Naive thymus-derived CD8-positive, alpha-beta T cell (primary cell): ENCODE measurements at places on chromosomes 2 and 18.

DNA sequence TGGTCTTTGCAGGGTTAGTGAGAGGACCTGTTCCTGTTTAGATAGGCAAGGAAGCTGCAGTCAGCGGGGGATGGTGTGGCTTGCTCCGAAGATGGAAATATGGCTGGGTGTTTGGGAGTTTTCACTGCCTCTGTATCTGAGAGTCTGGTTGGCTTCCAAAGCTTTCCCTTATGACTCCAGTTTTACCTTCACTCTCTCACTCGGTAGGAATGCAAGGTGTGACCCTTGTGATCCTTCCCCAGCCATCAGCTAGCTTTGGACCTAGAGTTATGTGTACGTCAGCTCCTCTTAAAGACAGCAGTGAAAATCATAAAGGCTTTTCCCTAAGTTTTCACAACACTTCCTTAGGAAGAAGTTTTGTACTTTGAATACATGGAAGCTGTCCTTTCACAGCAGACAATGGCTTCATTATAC, 35.5 kb upstream of the TMEM87B start:
- no peak for DNase-seq

GRCh38 chr2:213232649-213233437, 51.4 kb upstream of the SPAG16 start:
- peak; percentile 38 for DNase-seq

- no peak for DNase-seq
These were observed 5.2 kb downstream of the GNLY start for GRCh38 chr2:85699325-85699724.

GRCh38 chr2:236503100-236503499, 66.5 kb upstream of the ACKR3 start:
- no peak for DNase-seq

- DNase-seq = no peak
These were observed 30.6 kb downstream of the SEPTIN10 start for GRCh38 chr2:109582928-109583895.

- no peak for DNase-seq
These were observed 14.3 kb upstream of the TANC1 start for GRCh38 chr2:158953926-158954763.

DNA sequence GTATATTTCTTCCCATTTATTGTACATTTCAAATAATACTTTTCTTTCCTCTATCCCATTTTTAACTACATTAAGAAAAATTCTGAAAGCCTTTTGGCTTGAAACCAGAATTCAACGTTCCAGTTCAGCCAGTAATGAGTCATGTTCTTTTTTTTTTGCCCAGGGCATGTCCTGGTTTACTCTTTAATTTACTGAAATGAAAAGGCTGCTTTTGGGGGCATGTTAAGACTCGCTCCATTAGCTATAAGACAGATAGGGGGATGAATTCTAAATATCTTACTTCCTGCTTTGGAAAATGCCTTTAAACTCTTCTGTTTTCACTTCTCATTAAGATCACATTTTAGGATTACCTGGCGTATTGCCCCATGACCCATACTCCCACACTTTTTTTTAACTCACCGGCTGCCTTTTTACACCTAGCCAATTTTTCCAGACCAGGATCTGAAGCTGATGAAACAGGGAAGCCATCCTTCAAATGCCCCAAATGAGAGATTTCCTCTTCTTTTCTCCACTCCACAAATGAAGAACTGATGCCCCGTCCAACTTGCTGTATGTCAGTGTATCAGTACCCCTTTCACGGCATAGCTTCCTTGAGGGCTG, 585 bp downstream of the ABCA12 start:
- DNase-seq = no peak

DNA sequence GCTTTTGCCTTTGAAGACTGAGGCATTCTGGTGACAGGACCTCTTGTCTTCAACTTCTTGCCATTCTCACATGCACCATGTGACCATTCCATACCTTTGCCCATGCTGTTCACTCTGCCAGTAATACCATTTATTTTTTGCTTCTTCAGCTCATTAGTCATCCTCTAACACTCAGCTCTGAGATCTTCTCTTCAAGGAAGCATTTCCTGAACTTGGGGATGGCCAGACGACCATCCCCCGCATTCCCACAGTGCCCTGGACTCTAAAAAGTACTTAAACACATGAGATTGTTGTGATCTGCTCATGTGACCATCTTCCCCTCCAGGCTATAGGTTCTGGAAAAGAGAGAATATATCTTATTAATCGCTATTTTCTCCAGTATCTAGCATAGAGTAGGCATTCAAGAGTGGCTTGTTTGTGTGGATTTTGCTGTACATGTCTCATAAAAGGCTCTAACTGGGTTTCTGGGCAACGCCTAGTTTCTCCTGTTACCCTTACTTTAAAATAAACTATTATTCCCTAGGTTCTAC, 33.9 kb downstream of the PAX3 start:
- DNase-seq = no peak

DNA sequence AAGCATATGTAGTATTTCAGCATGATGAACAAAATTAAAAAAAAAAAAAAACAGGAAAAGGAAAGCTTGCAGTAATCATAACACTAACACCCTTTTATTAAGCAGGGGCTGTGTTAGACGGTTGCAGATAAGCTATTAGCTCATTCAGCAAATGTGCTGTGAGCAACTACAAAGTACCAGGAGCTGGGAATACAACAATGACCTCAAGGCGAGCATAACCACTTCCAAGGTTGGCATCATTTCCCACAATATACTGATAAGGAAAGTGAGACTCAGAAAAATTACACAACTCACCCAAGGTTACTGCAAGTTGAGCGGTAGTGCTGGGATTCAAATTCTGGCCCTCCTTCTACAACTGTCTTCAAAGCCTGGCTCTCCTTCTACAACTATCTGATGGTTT, 38.2 kb upstream of the ACTR3 start:
- no peak for DNase-seq

DNA sequence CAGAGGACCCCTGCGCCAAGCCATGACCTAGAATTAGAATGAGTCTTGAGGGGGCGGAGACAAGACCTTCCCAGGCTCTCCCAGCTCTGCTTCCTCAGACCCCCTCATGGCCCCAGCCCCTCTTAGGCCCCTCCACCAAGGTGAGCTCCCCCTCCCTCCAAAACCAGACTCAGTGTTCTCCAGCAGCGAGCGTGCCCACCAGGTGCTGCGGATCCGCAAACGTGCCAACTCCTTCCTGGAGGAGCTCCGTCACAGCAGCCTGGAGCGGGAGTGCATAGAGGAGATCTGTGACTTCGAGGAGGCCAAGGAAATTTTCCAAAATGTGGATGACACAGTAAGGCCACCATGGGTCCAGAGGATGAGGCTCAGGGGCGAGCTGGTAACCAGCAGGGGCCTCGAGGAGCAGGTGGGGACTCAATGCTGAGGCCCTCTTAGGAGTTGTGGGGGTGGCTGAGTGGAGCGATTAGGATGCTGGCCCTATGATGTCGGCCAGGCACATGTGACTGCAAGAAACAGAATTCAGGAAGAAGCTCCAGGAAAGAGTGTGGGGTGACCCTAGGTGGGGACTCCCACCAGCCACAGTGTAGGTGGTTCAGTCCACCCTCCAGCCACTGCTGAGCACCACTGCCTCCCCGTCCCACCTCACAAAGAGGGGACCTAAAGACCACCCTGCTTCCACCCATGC, 3.0 kb downstream of the PROC start:
- DNase-seq = no peak

- no peak for DNase-seq
These were observed 393.1 kb downstream of the LRP1B start for GRCh38 chr2:141737492-141738255.

GRCh38 chr2:142586693-142587580, 290.5 kb upstream of the KYNU start:
- DNase-seq = no peak

- DNase-seq = no peak
These were observed 159.1 kb upstream of the ALPP start for GRCh38 chr2:232219496-232219870.

DNA sequence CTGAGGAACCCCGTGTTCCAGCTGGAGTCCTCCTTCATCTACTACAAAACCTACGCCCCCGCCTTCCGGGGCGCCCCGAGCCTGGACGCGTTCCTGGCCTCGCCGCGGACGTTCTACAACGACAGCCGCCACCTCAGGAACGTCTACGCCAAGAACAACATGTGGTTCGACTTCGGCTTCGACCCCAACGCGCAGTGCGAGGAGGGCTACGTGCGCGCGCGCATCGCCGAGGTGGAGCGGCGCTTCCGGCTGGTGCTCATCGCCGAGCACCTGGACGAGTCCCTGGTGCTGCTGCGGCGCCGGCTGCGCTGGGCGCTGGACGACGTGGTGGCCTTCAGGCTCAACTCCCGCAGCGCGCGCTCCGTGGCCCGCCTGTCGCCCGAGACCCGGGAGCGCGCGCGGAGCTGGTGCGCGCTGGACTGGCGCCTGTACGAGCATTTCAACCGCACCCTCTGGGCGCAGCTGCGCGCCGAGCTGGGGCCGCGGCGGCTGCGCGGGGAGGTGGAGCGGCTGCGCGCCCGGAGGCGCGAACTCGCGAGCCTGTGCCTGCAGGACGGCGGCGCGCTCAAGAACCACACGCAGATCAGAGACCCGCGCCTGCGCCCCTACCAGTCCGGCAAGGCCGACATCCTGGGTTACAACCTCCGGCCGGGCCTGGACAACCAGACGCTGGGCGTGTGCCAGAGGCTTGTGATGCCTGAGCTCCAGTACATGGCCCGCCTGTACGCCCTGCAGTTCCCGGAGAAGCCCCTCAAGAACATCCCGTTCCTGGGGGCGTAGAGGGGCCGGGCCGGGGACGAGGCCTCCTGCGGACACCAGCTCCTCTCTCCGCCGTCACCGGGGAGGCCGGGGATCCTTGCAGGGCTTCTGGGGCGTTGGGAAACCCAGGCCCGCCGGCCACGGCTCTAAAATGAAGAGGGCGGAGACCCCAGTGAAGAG, 5.3 kb upstream of the NEU4 start:
- peak; percentile 32 for DNase-seq

DNA sequence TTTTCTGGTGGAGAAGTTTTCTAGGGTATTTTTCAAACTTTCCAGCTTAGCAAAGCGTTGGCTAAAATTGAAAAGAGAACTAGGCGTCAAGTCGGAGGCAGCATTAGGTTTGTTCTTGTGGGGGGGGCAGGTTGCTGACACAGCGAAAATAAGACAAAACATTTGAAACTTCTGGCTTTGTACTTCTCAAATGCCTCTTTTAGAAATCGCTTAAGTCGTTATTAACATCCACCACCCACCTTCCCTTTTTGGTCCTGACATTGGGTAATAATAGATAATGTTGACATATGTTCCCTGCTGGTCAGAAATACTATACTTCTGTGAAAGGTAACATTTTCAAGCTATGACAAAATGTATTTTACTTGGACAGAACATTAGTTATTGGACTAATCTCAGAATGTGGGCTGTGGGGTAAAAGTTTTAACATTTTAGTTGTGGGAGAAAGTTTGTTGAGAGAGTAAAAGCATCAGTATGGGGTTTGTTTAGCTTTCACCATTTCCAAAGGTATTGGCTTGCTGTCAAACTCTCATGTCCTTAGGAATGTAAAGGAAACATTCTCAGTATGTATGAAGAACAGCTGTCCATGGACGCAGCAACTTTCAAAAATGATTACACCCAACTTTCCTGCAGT, 88.1 kb upstream of the ZEB2 start:
- DNase-seq = no peak

DNA sequence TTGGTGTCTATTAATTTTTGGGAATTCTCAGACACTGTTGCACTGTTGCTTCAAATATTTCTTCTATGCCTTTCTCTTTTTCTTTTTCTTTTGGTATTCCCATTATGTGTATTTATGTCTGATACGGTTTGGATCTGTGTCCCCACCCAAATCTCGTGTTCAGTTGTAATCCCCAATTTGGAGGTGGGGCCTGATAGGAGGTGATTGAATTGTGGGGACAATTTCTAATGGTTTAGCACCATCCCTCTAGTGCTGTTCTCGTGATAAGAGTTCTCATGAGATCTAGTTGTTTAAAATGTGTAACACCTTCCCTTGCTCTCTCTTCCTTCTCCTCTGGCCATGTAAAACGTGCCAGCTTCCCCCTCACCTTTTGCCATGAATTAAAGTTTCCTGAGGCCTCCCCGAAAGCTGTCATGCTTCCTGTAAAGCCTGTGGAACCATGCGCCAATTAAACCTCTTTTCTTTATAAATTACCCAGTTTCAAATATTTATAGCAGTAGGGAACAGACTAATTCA, 26.8 kb downstream of the EHBP1 start:
- no peak for DNase-seq

GRCh38 chr2:125638345-125638744, 1017.6 kb upstream of the GYPC start:
- no peak for DNase-seq

DNA sequence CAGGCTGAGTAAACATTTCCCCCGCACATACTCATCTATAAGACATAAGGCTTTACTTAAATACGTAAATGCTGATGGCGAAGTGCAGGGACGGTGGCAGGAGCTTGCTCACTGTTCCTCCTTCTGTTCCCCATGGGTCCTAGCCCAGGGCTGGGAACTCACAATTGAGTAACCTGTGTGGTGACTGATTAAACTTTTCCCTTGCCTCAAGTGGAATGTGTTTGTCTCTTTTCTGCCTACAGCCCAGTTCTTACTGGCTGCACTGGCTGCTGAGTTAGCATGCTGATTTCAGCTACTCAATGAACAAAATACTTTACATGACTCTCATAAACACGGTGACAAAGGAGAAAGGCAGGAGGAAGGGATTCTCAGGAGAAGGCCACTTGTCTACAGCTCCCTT, 87.3 kb downstream of the MARCO start:
- no peak for DNase-seq

DNA sequence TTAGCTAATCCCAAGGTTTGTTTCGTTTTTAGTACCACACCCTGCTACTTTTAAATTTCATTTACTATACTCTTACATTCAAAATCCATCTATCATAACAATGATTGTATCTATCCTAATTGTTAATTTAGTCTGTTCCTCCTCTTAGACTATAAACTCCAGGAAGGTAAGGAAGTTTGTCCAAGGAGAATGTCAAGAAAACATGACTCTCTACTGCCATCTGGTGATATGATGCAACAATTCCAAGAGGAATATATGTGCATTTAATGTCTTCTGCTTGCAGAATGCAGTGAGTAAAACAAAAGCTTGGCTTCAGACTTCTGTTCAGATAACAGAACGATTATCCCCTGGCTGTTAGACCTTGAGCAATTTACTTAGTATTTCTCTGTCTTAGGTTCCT, 1267.1 kb downstream of the LRP1B start:
- no peak for DNase-seq

- no peak for DNase-seq
These were observed 40.2 kb downstream of the EFEMP1 start for GRCh38 chr2:55883357-55883756.

DNA sequence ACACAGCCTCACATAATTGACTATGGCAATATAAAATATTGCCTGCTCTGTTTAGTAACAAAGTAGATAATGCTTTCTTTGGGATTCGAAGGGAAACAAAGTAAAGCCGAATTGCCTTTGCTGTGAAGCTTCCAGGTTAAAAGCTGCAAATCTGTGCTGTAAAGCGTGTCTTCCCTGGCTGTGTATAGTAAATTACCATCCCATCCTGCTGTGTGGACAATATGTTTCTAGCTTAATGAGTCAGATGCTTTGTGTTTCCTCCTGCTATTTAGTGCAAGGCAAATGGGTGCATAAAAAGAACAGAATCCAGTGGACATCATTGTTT, 265.1 kb downstream of the SOCS6 start:
- DNase-seq = no peak
